Activated naive CD8-positive, alpha-beta T cell treated with anti-CD3 and anti-CD28 coated beads, Interleukin-2, amount 50 U/mL, for 24 hours (primary cell): ENCODE measurements at places on chromosomes 2 and 18.
A peak's percentile ranks its signal among the peaks of the same experiment; 100 is the strongest.

DNA sequence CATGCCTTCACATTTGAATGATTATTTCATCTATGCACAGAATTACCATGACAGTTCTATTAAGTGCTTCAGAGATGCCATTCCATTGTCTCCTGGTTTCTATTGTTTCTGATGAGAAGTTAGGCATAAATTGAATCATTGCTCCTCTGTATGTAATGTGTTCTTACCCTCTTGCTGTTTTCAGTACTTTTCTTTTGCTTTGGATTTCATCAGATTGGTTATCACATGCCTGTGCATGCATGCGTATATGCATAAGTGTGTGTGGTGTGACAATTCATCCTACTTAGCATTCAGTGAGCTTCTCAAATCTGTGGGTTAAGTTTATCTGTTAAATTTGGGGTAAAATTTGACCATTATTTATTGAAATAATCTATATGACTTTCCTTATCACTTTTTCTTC, 263.3 kb upstream of the RND3 start:
- DNase-seq = no peak

GRCh38 chr18:75163736-75164135, 45.2 kb downstream of the PTGR3 start:
- no peak for DNase-seq

- no peak for DNase-seq
Measured at GRCh38 chr2:88049622-88050021, 6.0 kb downstream of the KRCC1 start.

DNA sequence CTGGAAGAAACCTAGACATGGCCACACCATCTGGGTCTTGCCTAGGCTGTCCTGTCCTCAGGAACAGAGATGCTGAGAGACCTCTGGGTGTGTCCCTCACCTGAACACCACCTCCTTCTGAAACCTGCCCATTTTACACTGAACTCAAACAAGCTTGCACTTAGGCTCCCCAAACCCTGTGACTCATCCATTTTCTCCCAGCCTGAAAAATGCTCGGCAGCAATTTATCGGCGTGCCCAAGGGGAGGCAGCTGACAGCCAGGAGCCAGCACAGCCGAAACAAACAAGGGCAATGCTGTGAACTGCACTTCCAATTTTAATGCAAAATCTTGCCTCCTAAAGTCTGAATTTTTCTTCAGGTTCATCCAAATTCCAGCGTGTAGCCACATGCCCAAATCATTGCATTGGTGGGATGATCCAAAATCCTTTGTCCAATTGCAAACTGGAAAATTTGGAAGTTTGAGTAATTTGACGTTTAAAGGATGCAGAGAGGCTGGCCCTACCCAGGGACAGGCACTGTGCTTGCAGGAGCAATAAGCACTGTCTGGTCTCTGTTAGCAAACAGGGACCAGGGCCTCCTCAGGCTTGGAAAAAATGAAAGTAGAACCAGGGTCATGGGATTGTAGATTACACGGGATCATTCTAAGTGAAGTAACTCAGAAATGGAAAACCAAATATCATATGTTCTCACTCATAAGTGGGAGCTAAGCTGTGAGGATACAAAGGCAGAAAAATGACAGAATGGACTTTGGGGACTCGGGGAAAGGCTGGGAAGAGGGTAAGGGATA, 67.7 kb downstream of the GALNT14 start:
- no peak for DNase-seq

DNA sequence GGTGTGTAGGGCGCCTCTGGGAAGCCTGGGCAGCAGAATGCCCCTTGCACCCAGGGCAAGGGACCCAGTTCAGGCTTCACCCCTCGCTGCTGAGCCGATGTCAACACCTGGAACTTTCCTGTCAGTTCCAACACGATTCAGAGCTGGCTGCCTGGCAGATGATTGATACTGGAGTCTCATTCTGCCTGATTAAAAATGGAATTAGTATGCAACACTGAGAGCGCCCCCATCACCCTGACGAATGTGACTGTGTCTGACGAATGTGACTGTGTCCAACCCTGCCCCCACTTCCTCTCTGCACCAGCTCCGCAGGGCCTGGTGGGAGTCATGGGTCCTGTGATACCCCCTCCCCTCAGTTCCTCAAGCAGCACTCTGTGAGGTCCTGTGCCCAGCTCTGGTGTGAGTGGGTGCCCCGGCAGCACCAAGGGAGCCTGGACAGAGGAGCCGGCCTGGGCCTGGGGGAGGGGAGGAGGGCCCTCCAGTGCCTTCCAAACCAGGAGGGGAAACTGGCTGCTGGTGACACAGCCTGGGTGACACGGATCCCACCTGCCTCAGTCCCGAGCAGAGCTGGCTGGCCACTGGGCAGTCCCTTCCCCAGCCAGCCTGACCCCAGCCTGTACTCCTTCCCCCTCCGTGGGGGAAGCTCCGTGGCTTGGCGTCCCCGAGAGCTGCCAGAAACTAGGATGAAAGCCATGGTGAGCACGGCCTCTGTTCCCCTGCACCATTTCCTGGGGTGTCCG, 41.4 kb upstream of the ALPP start:
- DNase-seq = no peak

DNA sequence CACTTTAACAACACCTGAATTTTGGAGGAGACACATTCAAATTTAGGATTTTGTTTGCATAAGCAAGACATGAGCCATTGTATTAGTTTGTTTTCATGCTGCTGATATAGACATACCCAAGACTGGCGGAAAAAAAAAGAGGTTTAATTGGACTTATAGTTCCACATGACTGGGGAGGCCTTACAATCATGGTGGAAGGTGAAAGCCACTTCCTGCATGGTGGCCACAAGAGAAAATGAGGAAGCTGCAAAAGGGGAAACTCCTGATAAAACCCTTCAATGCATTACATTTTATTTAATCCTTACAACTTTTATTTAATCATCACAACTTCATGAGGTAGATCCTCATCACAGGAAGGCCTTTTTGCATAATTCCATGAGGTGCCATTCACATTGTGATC, 242.0 kb upstream of the STON1 start:
- DNase-seq = no peak

- no peak for DNase-seq
Measured at GRCh38 chr2:177187631-177188312, 24.8 kb upstream of the HNRNPA3 start.

- no peak for DNase-seq
Measured at GRCh38 chr18:36821681-36822080, 7.1 kb downstream of the TPGS2 start.

DNA sequence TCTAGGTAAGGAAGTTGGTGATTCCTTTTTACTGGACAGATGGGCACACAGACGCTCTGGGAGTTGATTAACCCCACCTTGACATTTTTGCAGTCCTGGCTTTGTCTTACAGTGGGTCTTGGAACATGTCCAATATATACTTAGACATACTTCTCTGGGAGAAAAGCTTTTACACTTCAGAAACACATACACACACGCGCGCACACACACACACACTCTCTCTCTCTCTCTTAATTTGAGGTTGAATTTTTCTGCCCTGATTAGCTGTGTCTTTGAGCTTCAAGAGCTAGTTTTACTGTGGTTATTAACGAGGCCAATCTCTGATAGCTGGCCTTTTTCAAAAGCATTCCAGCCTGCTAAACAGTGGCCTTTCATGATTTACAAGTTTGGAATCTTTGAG, 215.0 kb downstream of the MYCN start:
- DNase-seq = no peak

GRCh38 chr2:64212801-64213321, 68.6 kb upstream of the PELI1 start:
- DNase-seq = peak; percentile 34

GRCh38 chr18:3177902-3178687, 41.7 kb downstream of the MYOM1 start:
- DNase-seq = peak; percentile 38

GRCh38 chr18:4631239-4631638, 176.1 kb upstream of the DLGAP1 start:
- no peak for DNase-seq

DNA sequence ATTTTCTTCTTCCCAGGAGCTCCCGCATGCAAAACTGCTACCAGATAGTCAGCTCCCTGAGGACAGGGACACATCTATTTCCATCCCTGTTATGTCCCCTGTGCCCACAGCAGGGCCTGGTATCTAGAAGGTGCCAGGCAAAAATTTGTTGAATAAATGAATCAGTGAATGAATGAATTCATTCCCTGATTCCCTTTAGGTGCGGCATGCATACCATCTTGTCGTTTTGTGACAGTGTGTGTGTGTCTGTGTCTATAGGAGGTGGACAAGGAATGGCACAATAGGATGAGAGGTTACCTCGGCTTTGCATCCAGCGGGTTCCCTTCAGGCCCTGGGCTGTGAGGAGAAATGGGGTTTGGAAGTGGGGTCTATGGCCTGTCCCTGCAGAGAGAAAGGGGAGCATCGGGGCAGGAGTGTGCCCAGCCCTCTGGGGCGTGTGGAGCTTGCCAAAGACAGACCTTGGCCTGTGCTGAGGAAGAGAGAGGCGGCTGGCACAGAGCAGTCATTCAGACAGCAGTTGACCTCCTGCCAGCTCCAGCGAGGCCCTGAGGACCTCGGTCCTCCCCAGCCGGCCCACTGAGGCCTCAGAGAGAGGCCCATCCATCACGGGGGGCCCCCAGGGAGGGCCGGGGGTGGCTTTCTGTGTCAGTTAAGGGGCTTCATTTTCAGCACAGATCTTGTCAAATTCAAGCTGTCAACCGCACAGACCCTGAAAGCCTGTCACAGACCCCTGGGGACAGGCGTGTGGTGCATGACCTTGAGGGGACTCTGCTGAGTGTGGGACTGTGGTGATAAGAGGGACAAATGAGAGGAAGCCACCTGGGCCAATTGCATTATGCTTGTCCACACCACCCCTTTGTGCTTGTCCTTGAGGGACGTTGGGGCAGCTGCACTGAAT, 125.9 kb upstream of the CXCR4 start:
- DNase-seq = no peak

- DNase-seq = peak; percentile 7
Measured at GRCh38 chr2:222424729-222425671, 657 bp downstream of the SGPP2 start.

GRCh38 chr2:231277962-231278361, 79.5 kb downstream of the ARMC9 start:
- no peak for DNase-seq

DNA sequence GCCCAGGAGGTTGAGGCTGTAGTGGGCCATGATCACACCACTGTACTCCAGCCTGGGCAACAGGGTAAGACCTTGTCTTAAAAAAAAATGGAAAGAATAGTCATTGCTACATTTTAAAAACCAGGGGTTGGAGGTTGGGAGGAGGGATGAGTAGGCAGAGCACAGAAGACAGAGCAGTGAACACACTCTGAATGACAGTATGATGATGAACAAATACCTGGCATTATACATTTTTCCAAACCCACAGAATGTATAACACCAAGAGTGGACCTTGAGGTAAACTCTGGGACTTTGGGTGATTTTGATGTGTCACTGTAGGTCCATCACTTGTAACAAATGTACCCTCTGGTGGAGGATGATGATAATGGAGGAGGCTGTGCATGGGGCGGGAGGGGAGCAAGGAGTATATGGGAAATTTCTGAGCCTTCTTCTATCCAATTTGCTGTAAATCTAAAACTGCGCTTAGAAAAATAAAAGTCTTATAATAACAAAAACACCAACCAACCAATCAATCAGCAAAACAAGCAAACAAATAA, 111.4 kb upstream of the PGAP1 start:
- no peak for DNase-seq

GRCh38 chr18:21656402-21656801, 44.3 kb downstream of the SNRPD1 start:
- DNase-seq = no peak

DNA sequence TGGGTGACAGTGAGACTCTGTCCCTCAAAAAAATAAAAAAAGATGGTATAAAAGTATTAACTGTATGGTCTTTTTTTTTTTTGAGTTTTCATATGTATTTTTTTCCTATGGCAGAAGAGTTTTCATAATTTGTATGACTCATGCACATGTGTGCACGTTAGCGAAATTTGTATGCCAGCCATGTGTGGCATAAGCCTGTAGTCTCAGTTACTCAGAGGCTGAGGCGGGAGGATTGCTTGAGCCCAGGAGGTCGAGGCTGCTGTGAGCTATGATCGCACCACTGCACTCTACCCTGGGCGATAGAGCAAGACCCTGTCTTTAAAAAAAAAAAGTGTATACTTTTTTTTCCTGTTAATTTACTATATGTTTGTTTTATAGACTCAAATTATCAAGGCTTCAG, 160.8 kb downstream of the TGIF1 start:
- no peak for DNase-seq

- DNase-seq = no peak
Measured at GRCh38 chr18:70146174-70146573, 59.3 kb downstream of the RTTN start.

DNA sequence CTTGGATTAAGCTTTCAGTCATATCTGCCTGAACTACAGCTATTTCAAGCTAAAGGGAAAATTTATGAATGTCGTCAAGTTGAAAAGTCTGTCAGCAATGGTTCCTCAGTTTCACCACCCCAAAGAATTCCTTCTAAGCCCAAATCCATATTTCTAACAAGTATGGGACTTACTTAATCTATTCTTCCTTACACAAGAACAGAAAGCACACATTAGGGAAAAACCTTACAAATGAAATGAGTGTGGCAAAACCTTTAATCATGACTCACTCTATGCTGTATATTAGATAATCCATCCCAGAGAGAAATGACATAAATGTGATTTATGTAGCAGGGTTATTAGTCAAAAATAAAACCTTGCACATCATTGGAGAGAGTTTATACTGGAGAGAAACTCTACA, 78.9 kb downstream of the RAB31 start:
- no peak for DNase-seq

DNA sequence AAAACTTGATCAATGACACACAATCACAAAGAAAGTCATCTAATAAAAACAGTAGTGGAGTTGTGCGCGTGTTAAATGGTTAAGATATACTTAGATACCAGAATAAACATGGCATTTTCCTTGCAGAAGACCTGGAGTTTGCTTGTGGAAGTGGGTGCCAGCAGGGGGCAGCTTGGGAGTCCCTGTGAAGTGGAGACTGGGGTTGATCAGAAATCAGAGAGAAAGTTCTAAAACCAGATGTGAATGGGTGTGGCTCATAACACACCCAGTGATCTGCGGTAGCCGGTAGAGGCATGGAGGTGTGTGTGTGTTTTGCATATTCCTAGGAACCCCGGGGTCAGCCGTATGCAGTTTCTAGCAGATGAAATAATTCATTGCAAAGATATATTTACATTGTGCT, 300.1 kb upstream of the TRIB2 start:
- DNase-seq = peak; percentile 47

DNA sequence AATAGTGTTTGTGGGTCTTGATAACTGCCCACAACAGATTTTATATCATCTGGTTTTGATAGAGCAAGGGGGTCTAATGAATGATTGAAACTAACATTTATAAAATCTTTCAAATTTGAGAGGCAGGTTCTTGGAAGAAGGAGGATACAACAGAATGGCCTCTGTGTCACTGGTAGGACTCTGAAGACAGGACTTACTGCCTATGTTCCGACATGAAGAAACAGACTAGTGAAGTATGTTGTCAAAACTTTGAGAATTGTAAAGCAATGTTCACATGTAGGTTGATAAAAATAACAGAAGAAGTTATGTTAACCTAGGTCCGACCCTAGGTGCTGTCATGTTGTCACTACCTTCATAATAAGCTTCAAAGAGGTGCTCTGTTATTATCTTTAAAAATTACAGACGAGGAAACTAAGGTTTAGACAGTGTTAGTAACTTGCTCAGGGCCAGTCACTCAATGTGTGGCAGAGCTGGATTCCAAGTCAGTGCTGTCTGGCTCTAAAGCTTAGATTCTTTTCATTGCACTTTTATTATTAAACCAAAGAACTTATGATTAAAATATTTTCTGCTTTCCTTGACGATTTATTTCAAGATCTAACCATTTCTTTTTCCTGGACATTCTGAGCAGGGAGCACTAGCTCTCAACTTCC, 146.2 kb downstream of the RPIA start:
- DNase-seq = no peak
